T1000 (cell line): ENCODE measurements at places on chromosomes 16 and 17.
A peak's percentile ranks its signal among the peaks of the same experiment; 100 is the strongest.

DNA sequence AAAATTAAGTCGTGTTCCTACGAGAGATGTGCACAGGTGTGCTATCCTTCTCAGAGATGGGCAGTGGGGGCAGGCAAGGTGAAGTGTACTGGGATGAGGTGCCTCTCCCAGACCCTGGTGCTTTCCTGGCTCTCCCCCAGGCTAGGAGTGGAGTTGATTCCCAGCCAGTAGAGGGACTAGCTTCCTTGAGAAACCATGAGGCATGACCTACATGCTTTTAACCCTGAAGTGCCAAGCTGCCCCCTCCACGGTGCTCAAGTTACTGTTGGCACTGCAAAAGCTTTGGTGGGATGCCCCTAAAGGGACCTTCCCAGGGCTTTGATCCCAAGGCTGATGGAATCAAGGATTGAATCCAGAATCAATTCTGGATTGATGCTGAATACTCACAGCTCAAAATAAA is 47.0 kb upstream of the SREBF1 start:
- no peak for DNase-seq

- peak; percentile 47 for DNase-seq
Observed at GRCh38 chr17:75130632-75131277, 787 bp downstream of the NT5C start.

DNA sequence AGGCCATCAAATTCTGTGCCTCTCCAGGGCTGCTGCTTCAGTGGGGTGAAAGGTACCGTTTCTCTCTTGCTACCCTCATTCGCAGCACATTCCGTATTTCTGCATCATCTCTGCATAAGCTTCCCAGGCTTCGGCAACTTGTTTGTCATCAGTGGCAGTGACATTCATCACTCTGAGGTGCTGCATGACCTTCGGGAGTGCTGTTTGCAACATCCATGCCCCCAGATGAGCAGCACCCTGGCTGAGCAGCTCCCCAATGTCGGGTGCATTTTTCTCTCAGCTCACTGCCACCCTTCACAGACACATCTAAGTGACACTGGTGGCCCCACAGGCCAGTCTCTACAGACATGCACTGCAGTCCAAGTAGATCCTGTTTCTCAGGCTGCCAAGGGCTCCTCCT is 3.8 kb downstream of the CREBBP start:
- DNase-seq: no peak

GRCh38 chr16:20568404-20568803 is 7.8 kb downstream of the ACSM2B start:
- DNase-seq: no peak

GRCh38 chr16:49531931-49532840 is 158.6 kb downstream of the C16orf78 start:
- no peak for DNase-seq

DNA sequence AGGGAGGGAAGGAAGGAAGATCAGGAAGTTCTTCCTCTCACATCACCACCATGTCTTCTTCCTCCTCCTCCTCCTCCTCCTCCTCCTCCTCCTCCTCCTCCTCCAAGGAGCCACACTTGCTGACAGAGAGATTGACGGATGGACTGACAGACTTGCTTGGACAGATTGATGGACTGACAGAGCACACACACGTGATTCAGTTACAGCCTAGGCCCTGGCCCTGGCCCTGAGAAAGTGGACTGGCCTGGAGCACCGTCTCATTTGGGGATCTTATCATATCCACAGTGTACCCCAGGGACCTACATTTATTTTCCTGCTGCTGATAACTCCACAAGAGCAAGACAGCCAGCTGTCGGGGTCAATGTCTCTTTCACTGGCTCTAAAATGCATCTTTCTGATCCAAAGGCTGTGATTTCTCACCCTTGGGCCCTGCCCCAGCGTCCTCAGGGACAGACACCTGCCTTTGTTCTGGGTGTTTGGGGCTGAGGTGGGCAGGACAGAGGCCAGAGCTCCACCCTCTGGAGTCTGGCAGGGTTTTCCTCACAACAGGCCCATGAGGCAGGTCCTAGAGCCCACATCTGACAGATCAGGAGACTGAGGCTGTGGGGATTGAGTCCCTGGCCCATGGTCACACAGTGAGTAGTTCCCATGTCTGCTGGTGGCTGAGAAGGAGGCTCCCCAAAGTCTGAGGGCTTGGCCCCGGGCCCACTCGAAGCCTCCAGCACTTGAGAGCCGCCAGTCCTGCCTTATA is 2.3 kb upstream of the P2RX1 start:
- DNase-seq: no peak

GRCh38 chr16:53713403-53714204 is 9.6 kb downstream of the FTO start:
- no peak for DNase-seq
